Activated CD4-positive, alpha-beta T cell treated with anti-CD3 and anti-CD28 coated beads for 4 hours (primary cell): ENCODE measurements at places on chromosomes 1 and 21.

- no peak for DNase-seq
Measured at GRCh38 chr21:15788847-15789523, 59.2 kb downstream of the USP25 start.

DNA sequence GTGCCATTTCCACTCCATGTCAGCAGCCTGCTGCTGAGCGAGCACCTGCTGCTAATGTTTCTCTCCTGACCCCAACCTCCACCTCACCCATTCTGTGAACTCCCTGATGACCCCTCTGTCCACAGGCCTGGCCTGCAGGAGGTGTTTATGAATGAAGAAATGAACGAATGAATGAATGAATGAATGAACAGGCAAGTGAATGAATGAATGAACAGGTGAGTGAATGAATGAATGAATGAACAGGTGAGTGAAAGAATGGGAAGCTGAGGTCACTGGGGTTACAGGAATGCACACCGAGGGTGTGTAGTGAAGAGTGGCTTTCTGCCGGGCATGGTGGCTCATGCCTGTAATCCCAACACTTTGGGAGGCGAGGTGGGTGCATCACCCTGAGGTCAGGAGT lies 173.4 kb downstream of the IGSF21 start:
- DNase-seq = no peak

DNA sequence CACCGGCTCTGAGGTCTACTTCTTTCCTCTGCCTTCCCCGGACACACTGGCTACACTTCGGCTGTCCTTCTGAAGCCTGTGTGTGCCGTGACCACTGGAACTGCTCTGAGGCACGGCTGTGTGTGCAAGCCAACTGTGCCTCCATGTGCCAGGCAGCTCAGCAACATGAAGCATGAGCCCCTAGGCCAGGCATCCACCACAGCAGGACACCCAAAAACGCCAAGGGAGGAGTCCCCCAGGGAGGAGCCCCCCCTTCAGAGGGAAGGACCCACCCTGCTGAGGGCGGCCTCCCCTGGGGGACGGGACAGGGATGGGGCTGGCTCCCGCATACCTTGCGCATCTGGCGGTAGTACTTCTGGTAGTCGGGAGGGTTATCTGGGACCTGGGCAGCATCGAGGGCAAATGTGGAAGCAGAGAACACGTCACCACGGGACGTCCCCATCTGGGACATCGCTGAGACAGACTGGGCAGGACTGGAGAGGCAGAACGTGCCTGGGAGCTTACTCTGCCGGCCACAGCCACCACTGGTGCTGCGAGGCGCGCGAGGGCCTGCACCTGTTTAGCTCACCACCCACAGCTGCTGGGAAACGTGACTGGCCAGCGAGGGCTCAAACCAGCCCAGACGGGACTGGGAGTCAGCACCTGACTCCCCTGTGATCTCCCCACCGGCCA lies 20.5 kb downstream of the LSS start:
- no peak for DNase-seq

DNA sequence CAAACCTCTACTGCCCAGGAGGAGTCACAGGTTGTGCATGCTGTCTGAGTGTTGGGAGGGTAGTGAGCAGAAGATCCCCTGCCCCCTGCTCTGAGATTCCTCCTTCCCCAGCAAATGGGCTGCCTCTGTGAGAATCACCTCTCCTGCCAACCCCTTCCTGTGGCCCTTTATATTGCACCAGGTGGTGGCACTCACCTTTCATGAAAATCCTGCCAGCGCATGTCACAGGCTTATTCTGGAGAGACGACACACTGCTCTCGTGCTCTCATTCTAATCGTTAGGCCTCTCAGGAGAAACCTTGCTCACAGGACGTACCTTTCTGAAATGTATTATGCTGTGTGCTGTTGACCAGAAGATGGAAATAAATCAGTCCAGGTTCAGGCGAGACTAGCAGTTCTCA lies 113.7 kb downstream of the RGL1 start:
- DNase-seq = no peak

- DNase-seq = no peak
Measured at GRCh38 chr1:181148636-181149035, 60.1 kb downstream of the IER5 start.

GRCh38 chr1:217333939-217334338 lies 297.0 kb downstream of the GPATCH2 start:
- no peak for DNase-seq

DNA sequence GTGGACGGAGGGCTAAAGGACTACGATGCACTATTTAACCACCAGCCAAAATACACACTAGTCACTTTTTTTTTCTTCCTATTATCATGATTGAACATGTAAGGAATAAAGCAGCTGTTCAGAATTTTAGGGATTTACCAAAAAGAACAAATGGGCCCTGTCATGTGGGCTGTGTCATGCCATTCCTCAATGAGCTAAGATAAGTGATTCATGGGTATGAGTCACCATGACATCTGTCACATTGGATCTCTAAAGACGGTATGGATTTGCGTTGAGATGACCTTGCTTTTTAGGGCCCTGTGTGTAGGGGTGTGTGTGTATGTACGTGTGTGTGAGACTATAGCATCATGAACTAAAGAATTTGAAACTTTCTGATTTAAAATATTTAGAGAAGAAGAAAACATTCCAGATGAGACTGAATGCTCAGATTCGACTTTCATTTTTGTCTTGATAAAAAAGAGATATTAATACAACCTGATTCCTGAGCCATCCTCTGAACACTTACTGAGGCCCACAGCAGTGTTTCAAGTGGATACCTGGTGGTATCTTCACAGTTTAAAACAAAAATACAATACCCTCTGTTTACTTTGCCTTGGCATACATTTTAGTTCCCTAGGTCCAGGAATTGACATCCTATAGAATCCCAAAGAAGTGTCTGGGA lies 246.1 kb upstream of the DUSP10 start:
- DNase-seq = no peak

- DNase-seq = no peak
Measured at GRCh38 chr21:30831194-30831765, 1.7 kb upstream of the KRTAP7-1 start.

DNA sequence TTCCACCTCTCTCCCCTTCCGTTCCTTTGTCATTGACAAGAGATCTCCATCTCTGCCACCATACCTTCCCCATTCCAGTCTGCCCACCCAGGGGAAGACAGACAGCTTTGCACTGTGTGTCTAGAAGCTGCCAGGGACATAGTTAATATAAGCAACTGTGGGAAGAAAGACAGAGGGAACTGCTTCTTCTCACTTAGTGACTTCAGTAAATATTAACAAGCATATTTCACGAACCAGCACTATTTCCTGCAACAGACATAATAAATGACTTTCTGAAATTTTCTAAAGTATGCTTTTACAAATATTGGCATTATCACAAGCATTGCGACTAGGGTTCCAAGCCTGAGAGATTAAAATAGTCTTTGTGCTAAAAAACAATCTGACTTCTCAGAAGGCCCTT lies 43.2 kb upstream of the SLC6A9 start:
- no peak for DNase-seq

GRCh38 chr1:228059634-228060457 lies 22.7 kb upstream of the ARF1 start:
- peak; percentile 70 for DNase-seq

DNA sequence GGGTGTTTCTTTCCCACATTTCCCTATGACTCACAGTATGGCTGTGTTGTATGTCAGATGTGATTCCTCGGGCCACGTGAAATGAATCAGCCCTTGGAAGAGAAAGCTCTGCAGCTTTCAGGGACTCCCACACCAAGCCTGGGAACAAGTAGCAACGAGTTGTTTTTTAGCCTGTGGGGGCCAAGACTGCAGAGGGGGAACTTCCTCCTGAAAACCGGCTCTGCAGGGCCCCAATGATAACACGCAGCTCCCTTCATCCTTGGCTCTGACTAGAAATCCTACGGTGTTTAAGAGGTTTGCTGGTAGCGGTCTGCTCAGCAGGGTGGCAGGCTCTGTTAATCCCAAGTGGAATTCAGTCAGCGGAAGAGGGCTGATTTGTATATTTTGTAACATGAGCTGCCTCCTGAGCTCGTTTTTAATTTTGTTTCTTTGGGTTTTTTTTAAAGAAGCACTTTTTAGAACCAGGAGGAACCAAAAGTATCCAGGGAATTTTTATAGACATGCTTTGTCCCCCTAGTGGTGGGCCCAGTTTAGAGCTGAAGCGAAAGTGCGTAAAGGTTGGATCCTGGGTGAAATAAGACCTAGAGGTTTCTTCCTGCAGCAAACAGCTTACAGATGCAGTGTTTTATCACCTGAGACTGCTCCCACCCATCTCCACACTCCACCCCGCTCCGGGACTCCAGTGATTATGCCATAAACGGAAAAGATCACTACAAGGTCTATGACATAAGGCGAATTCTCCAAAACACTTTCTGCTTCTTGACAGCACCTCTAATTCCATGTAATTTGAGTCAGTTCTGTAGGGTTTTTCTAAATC lies 48.8 kb downstream of the LAMC2 start:
- no peak for DNase-seq

DNA sequence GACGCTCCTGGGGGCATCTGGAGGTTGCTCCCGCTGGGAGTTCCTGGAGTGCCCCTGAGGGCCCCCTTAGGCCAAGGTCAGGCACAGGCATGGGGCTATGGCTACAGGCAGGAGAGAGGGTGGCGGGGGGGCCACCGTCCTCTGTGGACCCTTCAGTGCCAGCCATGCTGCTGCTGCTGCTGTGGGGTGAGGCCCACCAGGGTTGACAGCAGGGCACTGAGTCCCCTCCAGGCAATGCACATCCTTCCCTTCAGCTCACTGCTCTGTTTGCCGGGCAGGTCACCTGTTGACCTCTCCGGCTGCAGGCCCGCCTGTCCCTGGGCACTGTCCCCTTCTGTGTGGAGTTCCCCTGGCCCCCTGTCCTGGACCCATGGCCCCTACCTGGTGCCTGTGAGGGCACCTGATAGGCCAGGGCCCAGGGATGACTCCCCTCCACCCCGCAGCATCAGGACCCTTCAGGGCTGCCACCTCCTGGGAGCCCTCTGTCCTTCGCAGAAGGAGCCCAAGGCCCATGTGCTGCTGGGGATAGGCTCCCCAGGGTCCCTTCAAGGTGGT lies 34.1 kb upstream of the ADARB1 start:
- DNase-seq = no peak

DNA sequence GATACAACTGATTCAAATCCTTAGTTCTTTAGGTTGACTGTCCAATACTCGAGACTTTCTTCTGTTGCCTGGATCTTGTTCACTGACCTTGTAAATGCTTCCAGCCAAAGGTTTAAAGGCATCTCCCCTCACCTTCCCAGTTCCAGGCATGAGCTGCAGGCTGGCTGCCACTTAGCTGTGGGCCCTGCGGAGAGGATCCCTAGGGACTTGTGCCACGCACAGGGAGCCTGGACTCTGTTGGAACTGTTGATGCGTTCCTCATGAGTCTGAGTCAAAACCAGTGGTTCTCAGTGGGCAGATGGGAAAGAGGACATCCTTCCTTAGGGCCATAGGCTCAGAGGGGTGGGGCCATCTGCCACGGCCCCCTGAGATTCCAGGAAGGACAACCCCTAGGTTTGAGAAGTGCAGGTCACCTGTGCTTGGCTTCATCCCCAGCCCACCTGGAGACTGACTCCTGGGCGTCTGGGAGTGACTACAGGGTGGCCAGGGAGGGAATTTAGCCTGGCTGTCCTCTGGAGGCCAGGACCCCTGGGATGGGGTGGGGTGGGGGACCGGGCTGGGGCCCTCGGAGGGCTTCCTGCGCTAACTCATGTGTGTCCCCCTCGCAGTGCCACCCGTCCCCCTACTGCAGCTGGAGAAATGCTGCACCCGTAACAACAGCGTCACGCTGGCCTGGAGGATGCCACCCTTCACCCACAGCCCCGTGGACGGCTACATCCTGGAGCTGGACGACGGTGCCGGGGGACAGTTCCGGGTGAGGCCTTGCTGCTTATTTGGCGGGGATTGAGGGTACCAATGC lies 37.6 kb upstream of the GNPAT start:
- DNase-seq = no peak

GRCh38 chr1:180027949-180028445 lies 73.4 kb downstream of the CEP350 start:
- DNase-seq = no peak

DNA sequence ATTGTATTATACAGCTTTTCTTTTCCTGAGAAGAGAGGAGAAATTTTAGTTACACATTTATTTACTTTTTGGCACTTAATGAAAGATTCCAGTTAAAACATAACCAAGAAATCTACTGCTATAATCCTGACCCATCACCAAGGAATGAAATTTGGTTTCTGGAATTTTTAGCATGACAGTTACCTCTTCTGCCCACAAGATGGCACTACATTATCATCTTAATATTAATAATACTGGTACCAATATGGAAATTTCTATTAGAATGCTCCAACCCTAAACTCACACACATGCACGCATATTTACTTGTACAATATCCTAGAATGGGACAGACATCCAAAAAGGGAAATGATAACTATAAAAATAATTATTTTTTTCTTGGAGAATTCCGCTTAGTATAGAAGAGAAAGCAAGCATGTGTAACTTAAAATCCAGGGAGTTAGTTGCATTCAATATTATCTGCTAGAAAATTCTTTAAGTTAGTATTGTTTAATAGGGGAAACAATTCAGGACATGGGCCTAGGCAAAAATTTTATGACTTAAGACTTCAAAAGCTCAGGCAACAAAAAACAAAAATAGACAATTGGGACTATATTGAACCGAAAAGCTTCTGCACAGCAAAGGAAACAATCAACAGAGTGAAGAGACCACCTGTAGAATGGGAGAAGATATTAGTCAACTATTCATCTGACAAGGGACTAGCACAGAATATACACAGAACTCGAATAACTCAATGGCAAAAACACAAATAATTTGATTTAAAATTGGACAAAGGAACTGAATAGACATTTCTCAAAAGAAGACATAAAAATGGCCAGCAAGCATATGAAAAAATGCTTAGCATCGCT lies 37.4 kb downstream of the MAP3K21 start:
- DNase-seq = no peak

DNA sequence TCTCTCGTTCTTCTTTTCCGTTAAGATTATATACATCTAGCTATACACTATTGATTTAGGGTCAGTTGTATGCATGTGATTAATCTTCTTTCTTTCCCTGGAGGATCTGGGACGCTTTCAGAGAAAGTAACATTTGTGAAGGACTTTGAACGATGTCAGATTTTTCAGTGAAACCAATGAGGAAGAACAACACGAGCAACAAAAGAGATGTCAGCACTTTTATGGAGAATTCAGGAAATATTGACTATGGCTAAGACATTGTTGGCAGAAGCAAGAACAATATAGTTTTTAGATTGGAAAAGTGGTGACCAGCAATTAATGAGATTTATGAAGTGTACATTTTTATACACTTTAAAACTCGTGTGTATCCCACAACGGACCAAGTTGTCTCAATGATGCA lies 355.5 kb downstream of the TGFB2 start:
- no peak for DNase-seq

GRCh38 chr1:24110642-24111261 lies 1.2 kb downstream of the MYOM3 start:
- DNase-seq = no peak

DNA sequence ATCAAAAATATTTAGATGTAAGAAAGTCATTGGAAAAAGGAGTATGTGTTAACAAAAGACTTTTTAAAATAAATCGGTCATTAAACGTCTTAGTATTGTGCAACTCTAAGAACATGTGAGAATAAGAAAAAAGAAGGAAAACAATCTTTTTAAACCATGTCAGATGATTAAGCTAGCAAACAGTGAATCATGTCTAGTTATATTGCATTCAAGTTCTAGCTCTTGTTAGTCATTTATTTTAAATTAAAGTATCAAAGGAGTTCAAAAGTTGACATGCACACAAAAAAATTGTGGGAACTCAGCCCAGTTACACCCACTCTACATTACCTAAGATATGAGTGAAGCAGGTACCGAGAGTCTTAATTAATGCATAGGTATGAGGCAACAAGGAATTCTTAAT lies 9.8 kb downstream of the FRRS1 start:
- no peak for DNase-seq

GRCh38 chr1:33420870-33421775 lies 9.8 kb downstream of the PHC2 start:
- no peak for DNase-seq

GRCh38 chr1:29271724-29272123 lies 35.4 kb downstream of the PTPRU start:
- no peak for DNase-seq
